ENCODE measurements at places on chromosomes 11 and 22.
A peak's percentile ranks its signal among the peaks of the same experiment; 100 is the strongest.

DNA sequence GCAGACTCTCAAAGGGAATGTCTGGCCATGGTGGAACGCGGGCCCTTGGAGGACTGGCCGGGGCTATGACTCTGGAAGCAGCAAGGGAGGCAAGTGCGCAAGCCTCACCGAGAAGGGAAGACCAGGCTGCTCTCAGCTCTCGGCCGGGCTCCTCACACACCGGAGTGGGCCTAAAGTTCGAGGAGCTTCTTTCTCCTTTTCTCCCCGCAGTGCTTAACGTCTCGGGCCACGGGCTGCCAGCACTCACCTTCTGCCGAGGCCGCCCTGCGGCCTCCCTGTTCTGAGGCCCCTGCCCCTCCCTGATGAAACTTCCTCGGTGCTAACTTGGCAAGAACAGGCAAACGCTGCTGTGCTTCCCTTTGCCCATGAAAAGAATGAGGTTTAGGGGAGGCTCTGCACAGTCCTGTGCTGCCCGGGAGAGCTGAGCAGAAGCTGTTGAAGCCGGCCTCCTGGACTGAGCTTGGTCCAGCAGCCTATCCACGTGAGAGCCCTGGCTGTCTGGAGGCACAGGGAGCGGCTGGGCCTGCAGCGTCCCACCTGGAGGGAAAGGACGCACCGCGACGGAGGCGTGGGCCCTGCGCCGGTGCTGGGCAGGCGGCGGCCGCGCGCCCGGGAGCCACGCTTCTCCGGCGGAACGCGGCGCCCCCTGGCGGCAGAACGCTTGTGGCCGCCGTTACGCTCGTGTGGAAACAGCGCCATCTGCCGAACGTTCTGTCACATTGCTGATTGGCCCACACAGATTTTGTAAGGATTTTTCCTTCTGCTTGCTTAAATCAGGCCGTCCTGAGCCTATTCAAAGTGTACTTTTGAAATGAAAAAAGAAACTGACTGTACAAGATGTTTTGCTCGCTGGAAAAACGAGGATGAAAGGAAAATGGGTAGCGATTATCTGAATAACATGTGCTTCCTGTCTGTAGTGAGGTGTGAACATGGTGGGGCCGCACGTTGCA, 65.0 kb upstream of the TMEM45B start:
- DNase-seq: peak; percentile 72

DNA sequence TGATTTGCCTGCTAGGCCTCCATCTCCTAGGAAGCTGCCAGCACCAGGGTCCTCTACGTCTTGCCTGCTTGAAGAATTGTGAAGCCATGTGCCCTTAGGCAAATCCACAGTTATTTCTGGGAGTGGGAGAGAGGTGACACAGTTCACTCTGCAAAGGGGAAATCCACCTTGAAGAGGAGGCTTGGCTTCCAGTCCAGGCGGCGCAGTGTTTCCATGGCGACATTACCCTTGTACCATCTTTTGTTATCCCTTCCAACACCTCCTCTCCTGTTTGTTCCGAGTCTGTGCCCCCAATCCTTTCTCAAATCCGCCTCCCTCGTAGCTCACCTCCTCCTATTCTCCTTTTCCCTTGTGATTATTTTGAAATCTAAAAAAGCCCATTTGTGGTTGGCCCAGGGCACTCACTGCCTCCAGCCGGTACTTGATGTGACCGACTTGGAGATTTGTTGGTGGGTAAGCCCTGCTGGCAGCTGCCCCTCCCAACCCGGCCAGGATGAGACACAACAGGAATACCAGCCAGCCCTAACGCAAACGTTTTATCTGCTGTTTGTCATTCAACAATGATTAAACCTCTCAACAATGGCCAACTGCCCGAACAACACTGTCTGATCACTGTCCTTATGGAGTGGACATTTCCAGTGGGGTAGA, 18.4 kb downstream of the SYT13 start:
- no peak for DNase-seq

DNA sequence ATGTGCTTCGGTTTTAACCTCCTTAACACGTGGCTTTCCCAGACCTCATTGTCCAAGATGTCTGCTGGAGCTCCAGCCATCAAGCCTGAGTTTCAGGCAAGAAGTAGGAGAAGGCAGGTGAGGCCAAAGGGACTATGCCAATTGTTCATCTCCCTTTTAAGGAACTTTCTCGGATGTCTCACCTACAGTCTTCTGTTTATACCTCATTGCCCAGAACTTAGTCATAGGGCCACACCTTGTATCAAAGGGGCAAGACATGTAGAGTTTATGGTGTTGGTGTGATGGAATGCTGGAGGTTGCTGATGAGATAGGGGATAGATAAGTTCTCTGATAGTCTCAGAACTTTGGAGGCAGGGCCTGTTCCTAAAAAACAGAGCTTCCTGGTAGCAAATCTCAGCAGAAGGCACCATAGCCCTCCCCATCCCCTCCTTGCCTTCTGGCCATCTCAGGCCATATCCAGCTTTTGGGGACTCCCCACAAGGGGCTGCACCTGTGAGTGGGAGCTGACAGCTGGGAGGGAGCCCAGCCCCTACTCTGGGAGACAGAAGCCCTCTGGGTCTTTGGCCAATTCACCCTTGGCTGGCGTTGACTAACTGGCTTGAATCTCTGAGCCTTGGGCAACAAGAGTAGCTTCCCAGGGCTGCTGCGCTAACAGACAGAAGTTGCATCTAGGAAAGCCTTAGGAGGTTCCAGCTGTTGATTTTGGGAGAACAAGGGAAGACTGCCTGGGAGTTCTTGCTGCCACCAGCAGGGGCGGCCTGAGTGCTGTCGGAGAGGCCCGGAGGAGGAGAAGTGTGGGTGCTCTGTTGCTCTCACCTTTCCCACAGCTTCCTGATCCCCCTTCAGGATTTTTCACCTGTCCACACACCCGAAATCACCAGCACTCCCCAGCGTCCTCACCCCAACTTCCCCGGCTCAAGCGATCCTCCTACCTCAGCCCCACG, 149.8 kb upstream of the THY1 start:
- DNase-seq: no peak

DNA sequence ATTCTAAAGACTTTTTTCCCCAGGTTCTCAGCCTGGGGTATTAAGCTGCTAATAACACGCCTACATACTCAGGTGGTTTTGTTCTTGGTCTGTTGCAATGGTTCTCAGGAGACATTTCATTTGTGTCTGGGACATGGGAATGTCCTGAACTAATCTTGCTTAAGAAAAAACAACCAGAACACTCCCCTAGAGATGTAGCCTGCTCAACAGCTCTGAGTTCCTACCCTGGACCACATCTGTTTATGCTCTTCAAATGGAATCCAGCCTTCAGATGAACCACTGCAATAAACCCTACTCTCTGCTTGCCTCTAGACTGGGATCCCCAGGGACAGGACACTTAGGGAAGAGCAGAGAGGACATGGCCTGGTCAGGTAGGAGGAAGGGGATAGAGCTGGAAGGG, 29.9 kb downstream of the RELT start:
- no peak for DNase-seq

- DNase-seq: no peak
These were observed 12.3 kb upstream of the SOX10 start for GRCh38 chr22:37996515-37997246.

GRCh38 chr22:30182815-30183214, 63.7 kb downstream of the LIF start:
- no peak for DNase-seq

- DNase-seq: no peak
These were observed 2.3 kb upstream of the MALAT1 start for GRCh38 chr11:65496304-65497140.

- no peak for DNase-seq
These were observed 25.0 kb upstream of the IGSF22 start for GRCh38 chr11:18750944-18751343.

- no peak for DNase-seq
These were observed 7.1 kb downstream of the SNU13 start for GRCh38 chr22:41681616-41682015.

DNA sequence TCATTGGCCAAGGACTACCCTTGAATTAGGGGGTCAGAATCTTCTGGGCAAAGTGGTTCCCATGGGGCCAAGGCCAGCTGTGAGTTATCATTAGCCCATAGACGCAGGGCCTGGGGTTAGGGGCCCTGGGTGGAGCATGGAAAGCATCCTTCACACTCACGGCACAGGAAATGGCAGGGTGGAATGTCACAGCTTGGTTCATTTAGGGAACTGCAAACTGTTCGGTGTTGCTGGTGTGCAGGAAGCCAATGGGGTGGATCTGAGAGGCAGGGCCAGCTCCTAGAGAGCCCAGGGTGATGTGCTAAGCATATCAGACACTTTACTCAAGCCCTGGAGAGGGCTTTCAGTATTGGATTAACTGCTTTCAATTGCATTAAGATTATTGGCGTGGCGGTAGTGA, 42.9 kb downstream of the TECTA start:
- no peak for DNase-seq

GRCh38 chr11:1499261-1499890, 12.8 kb upstream of the MOB2 start:
- no peak for DNase-seq

GRCh38 chr11:13465909-13466371, 2.9 kb upstream of the BTBD10 start:
- DNase-seq: peak; percentile 35

- DNase-seq: no peak
These were observed 12.9 kb downstream of the ZNF74 start for GRCh38 chr22:20406686-20407408.

DNA sequence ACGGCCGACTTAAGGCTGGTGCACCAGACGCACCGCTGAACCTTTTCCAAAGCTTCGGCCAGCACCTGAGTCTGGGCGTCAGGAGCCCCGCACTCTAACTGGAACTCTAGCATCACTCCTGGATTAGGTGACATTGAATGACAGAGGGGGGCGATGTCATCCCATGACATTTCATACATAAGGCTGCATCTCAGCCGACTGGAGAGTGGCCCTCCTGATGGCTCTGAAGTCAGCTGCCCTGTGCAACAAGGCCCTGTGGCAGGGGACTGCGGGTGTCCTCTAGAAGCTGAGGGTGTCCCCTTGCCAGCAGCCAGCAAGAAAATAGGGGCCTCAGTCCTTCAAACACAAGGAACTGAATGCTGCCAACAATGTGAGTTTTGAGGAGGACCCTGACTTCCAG, 10.1 kb upstream of the FADS3 start:
- no peak for DNase-seq

DNA sequence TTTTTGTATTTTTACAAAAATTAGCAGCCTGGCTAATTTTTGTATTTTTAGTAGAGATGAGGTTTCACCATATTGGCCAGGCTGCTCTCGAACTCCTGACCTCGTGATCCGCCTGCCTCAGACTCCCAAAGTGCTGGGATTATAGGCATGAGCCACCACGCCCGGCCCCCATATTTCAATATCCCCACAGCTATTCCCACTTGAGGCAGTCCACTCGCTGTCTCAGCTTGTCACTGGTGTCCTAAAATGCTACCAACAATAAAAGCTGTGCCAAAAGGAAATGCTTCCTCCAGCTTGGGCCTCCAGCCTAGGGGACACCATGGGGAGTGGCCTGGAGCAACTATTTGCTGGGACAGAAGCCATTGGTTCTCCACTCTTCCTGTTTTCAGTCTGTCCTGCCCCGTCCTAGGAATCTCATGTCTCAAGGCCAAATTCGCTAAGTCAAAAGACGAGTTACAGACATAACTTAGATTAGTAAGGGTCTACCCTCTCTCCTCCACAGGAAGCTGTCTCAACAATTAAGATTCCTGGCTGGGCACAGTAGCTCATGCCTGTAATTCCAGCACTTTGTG, 7.3 kb upstream of the SPINDOC start:
- DNase-seq: no peak

GRCh38 chr22:16917144-16918003, 90.6 kb downstream of the GAB4 start:
- DNase-seq: peak; percentile 65

DNA sequence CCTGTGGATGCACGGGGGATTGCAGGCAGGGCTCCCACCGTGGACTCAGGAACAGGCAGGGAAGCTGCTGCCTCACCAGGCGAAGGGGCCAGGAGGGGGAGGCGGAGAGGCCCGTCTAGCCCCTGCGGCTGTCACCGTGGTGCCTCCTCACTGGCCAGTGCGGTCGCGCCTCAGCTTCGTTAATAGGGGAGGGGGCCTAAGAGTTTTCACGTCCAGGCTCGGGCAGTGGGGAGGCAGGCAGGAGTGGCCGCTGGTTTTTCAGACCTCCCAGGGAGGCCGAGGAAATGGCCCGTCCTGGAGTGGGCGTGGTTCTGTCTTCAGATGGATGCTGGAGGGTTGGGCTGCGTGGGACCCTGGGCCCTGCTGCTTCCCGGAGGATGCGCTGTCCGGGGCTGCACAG, 91.1 kb upstream of the B3GAT1 start:
- no peak for DNase-seq

GRCh38 chr22:44787832-44788231, 35.5 kb downstream of the ARHGAP8 start:
- DNase-seq: no peak

DNA sequence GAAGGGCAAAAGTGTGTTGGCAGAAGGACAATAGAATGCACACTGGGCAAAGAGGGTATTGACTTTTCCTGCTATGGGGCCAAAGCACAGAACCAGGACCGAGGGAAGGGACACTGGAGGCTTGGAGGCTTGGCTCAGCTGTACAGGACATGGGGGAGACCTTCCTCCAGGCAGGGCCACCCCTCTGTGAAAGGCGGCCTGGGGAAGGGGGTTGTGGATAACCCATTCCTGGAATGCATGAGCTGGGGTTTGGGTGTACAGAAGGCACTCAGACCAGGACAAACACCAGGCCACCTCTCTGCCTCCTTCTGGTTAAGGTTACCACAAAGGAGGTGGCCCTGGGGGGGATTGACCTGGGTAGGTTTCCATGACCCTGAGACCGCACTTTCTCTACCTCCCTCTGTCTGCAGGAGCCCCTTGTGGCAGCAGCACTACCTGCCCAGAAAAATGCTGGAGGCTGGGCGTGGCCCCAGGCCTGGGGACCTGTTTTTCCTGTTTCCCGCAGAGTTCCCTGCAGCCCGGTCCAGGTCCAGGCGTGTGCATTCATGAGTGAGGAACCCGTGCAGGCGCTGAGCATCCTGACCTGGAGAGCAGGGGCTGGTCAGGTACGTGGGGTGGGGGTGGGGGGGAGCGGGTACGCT, 9.6 kb downstream of the P2RY2 start:
- DNase-seq: no peak

DNA sequence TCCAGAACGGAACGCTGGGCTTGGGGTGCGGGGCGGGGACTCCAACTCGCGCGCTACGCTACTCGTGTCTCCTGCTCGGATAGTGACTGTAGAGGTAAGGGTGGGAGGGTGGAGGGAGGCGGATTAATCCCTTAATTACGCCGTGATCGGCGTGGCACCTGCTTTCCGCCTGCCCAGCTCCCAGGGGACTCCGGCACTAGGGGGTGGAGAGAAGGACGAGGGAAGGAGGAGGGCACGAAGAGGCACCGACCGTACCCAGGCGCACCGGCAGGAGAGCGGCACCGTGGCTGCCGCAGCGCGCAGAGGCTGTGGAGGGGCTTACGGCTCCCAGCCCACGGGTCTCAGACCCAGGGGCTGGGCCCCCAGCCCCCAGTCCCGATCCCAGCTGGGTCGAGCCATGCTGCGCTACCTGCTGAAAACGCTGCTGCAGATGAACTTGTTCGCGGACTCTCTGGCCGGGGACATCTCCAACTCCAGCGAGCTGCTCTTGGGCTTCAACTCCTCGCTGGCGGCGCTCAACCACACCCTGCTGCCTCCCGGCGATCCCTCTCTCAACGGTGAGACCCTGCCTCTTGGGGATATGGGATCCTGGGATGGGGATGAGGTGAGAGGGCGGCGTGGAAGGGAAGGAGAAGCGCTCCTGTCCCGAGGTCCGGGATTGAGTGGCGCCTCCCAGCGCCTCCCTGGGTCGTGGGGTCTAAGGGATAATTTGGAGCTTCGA, at the start of gene ROBO3:
Gene ROBO3, plus strand, starts transcription at position 252 of the 721 bp plus-strand sequence. Its CDS starts 146 bp downstream, at position 398.
- DNase-seq: no peak

GRCh38 chr11:73155102-73155501, 13.0 kb upstream of the FCHSD2 start:
- no peak for DNase-seq

GRCh38 chr11:118441770-118442275, 5.5 kb downstream of the KMT2A start:
- no peak for DNase-seq

- no peak for DNase-seq
These were observed 8.0 kb downstream of the POLD4 start for GRCh38 chr11:67345247-67345919.

Measured in GM10248 (cell line).